Stimulated activated CD4-positive, alpha-beta T cell treated with anti-CD3 and anti-CD28 coated beads, Interleukin-12 subunit alpha, Interleukin-12 subunit beta, amount 100 ng/mL, for 24 hours (primary cell): ENCODE measurements at places on chromosomes 12 and 14.

GRCh38 chr14:20798318-20798717 lies 4.3 kb downstream of the RNASE1 start:
- no peak for DNase-seq

GRCh38 chr14:104515059-104515810 lies 64.3 kb upstream of the C14orf180 start:
- no peak for DNase-seq

- no peak for DNase-seq
Measured at GRCh38 chr12:14410841-14411569, 45.5 kb downstream of the ATF7IP start.

DNA sequence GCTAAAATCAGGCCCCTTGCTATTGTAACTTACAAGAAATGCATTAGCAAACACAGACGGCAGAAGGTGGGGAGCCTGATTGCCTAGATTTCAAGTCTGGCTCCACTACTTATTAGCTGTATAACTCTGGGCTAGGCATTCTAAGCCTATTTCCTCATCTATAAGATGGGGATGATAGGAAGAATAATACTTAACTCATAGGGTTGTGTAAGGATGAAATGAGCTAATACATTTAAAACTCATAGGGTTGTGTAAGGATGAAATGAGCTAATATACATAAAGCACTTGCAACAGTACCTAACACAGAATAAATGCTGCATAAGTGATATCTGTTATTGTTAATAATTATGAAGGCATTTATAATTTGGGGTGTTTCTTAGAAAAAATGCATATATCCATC lies 60.1 kb upstream of the DIO2 start:
- no peak for DNase-seq

- DNase-seq = no peak
Measured at GRCh38 chr14:68718023-68718990, 74.6 kb downstream of the ZFP36L1 start.

DNA sequence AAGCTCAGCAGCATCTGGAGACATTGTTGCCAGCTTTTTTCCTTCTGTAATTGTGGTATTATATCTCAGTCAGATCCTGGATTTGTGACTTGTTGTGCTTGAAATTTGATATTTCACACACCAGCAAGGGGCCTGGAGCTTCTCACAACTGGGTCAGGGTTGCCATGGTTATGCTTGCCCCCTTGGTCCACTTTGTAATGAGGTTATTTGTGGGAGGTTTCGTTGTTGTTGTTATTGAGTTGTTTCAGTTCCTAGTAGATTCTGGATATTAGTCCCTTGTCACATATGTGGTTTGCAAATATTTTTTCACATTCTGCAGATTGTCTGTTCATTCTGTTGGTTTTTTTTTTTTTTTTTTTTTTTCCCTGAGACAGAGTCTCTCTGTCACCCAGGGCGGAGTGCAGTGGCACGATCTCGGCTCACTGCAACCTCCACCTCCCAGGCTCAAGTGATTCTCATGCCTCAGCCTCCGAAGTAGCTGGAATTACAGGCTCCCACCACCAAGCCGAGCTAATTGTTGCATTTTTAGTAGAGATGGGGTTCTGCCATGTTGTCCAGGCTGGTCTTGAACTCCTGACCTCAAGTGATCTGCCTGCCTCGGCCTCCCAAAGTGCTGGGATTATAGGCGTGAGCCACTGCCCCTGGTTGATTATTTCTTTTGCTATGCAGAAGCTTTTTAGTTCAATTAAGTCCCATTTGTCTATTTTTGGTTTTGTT lies 80.6 kb upstream of the ETV6 start:
- DNase-seq = no peak

DNA sequence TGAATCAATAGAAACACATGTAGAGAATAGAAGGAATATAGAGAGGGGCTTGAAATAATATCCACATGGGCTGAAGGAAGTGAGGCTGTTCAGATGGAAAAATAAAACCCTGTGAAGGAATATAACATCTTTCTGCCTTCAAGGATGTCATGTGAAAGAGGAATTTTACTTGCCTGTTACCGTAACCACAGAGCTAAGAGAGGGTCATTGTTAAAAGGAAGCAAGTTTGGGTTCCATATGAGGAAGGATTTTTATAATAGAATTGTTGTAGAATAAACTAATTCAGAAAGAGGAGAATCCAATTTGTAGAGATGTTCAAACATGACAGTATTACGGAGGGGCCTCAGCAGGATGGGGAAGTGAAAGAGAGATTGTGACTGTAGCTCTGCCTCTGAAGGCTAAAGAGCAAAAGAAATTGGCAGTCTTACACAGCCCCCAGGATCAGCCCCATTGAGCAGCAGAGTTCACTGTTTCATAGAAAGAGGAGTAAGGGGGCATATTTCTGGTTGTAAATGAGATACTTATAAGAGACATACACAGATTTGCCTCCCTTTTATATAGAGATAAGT lies 41.8 kb upstream of the PTPRR start:
- no peak for DNase-seq

DNA sequence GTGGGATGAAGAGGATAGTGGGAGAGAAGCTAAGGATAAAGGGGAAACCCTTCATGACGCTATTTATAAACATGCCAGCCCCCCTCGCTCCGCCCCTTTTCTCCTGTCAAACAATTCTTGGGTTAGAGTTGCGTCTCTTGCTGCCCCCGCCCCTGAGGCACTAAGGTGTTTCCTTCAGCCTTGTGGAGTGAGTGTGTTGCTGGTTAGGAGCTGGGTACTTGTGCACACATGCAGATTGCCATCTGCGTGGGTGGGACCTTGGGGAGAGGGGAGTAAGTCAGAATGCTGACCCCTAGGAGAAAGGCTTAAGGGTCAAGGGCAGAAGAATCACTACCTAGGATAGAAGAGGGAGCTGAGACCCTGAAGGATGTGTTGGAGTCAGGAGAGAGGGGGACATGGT lies 5.4 kb downstream of the FOXJ2 start:
- no peak for DNase-seq

- no peak for DNase-seq
Measured at GRCh38 chr12:112169161-112169872, 44.0 kb downstream of the TRAFD1 start.

DNA sequence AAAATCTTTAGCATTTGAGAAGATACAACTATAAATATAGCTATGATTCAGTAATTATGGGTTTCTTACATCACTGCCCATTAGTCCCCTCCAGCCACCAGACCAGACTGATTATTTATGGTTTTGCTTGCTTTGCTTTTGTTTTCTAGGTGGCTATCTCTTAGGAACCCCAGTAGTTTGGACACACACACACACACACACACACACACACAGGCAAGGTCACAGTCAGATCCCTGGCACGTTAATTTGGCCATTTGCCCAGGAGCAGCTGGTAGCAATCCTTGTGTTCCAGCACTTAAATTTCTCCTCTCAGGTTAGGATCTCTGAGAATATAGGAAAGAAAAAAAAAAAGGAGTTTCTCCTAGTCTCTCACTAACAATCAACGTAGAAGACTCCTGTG lies 90.2 kb upstream of the RESF1 start:
- DNase-seq = no peak

GRCh38 chr12:116609319-116610114 lies 50.3 kb downstream of the MAP1LC3B2 start:
- DNase-seq = no peak

- no peak for DNase-seq
Measured at GRCh38 chr12:118025168-118025567, 8.7 kb downstream of the RFC5 start.

DNA sequence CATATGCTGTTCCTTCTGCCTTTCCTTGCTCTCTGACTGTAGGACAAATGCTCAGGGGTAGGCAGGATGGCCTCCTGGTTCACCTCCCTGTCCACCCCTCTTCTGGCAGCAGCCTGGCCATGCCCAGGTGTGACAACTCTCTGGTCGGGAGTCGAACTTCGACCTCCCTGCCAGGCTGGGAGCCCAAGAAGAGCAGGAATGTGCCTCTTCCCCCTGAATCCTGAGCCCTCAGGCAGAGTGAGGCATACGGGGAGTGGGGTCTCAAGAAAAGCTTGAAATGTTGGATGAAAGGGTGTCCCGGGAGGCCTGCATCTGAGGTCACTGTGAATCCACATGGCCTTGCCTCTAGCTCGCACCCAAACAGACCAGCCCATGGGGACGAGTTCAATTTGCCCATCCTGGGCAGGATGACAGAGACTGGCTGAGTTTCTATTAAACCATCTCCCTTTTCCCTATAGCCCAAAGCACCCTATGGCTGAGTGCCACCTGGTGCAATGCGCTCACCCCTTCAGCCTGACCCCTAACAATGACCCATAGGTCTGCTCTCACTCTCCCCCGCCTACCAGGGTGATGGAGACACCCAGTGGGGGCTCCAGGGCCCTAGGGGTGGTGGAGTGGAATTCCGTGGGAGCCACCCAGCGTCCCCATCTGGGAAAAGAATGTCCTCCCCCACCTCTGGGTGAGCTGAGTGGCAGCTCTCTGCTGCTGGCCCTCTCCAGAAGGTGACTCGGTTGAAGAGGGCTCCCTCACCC lies 52.9 kb upstream of the DIO3 start:
- DNase-seq = no peak

DNA sequence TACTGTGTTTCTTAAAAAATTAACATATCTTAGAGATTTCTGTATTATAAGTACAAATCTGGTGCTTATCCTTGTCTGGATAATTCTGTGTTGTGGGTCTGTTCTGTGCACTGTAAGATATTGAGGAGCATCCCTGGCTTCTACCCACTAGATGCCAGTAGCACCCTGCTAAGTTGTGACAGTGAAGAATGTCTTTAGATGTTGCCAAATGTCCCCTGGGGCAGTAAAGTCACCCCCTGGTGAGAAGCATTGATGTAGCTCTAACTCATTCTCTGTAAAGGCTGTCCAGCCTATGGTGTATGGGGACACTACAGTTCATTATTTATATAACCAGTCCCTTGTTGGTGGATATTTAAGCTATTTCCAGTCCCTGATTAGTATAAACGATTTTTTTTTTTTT lies 31.4 kb downstream of the MAP1LC3B2 start:
- DNase-seq = no peak

GRCh38 chr12:79766705-79767464 lies 76.1 kb upstream of the PAWR start:
- DNase-seq = no peak

GRCh38 chr12:1297206-1297605 lies 297.2 kb downstream of the FBXL14 start:
- no peak for DNase-seq

DNA sequence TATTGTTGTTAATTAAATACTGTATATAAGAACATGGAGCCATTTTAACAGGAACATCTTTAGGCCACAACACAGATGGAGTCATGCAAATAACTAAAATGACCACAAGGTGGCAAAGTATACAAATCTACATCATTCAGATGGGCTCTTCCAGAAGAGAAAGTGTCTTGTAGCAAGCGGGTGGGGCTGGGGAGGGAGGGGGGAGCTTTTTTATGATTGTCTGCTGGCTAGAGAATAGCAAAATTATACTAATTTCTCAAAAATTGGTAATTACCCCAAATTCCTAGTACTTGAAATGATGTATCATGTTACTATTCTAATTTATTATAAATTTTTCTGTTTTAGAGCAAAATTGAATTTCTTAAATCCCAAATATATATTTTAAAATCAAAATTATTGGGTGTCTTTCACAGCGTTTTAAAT lies 378.7 kb downstream of the PRKD1 start:
- no peak for DNase-seq

GRCh38 chr12:83074358-83074894 lies 387.7 kb downstream of the TMTC2 start:
- DNase-seq = no peak

DNA sequence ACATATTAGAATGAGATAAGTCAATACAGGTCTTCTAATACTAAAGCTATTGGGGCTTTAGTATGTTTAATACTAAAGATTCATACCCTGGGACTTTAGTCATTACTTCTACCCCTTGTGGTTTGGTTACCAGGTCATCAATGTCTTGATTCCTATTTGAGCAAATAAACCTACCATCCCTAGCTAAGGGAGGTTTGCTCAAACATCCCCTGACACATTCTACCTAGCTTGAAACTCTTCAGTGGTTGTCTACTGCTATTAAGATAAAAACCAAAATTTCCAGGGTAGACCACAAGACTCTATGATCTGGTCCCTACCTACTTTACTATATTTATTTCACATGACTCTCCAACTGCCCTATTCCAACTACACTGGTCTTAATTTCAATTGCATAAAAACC lies 7.3 kb upstream of the C2CD5 start:
- no peak for DNase-seq

GRCh38 chr12:89250213-89250612 lies 102.1 kb downstream of the DUSP6 start:
- DNase-seq = no peak

- no peak for DNase-seq
Measured at GRCh38 chr14:104749111-104749649, 3.8 kb upstream of the SIVA1 start.

GRCh38 chr12:104109446-104110271 lies 28.4 kb downstream of the NFYB start:
- no peak for DNase-seq

DNA sequence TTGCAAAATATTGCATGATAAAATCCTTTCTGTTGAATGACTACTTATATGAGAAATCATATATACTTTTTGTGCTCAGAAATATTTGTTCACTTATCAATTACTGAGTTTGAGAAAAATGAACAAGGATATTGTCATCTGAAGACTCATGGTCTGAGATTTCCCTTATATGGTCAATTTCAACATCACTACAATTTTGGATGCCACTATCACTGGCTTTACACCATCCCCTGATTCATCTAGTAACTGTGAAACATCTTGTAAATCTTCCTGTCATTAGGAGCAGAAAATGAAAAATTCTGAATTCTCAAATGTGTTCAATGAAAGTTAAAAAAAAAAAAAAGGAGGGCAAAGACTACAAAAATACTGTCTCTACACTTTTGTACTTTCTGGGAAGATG lies 21.8 kb upstream of the GXYLT1 start:
- DNase-seq = no peak

- DNase-seq = no peak
Measured at GRCh38 chr14:26261368-26262122, 336.3 kb downstream of the NOVA1 start.

DNA sequence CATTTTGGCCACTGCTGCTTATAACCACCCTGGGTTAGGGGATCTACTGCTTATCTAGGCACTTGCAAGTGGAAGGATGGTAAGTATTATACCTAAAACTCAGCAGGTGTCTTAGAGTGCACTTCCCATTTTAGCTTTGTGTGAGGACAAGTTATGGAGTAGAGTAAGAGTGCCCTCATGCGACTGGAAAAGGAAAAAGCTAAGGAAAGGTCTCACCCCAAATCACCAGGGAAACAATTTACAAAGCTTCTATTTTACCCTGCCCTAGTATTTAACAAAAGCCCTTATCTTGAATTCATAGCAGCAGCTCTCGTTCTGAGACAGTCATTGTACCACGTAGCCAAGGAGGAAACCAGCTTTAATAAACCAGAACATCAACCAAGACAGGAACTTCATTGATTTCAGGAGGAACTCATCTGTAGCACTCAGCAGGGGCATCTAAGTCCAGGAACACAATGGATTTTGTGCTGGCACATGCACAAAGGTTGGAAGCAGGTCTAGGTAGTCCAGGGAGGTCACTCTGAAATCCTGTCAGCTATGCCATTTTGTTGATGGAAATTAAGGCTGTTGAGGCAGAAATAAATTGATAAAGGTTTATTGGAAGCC lies 2.9 kb downstream of the RDH12 start:
- no peak for DNase-seq
